ENCODE measurements at places on chromosomes 1 and 21.

DNA sequence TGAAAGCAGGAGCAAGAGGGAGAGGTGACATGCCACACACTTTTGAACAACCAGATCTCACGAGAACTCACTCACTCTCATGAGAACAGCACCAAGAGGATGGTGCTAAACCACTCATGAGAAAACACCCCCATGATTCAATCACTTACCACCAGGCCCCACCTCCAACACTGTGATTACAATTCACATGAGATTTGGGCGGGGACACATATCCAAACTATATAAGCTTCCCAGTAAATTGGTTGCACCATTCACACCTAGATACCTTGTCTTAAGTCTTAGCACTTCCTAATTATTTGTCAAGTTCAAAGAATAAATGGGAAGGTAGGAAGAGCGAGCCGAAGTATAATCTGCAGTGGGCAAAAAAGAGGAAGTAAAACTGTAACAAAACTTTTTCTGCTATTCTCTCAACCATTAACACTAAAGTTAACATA is 34.3 kb downstream of the AMY1C start:
- no peak for DNase-seq

DNA sequence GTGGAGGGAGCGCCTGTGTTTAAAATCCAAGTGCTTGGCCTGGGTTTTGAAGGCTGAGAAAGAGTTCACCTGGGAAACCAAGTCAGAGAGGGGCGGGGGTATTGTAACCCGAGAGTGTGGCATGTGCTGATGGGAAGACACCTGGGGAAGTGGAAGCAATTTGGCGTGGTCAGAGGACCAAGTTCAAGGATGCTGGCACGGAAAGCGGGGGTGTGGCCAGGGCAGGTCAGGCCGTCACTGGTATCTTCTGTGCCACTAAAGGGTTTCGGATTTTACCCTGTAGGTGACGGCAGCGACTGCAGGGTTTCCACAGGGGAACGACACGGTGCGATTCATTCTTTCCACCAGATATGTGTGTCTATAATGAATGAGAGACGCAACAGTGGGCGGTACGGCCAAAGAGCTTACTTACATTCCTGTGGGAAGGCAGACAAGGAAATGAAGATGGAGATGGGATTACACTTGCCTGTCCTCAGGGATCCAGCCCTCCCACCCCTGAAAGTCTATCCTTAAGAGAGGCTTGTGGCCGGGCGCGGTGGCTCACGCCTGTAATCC is 31.3 kb downstream of the CA6 start:
- DNase-seq: no peak

GRCh38 chr1:93448983-93449804 is 1.3 kb downstream of the FNBP1L start:
- no peak for DNase-seq

DNA sequence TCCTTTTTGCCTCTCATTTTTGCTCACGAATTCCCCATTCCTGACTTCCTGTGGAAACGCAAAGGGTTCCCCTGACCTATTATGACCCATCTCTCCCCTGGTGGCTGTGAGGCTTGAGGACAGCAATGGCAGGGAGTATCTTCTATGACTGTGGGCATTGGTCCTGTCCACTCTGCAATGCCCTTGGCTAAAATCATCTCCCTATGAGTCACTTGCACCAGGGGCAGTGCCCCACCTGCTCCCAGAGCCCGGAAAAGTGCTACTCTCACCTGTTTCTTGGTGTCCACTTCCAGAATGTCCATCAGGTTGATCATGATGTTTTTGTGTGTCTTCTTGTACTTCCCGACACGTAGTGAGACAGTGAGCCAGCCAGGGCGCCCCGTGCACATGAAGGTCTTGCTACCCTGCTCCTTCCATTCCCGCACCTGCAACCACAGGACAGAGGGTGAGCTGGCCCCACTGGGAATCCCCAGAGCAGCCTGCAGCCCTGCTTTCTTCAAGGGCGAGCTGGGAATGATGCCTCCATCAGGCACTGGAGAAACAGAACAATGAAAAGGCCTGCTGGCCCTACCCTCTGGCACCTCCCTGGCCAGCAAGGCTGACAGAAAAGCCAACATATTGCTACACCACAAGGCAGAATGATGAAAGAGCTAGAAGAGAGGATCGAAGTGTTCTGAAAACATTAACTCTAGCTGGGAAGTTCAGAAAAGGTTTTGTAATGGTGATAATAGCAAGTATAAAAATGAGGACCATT is 3.5 kb downstream of the DHCR24 start:
- no peak for DNase-seq

GRCh38 chr1:198764748-198765147 is 125.9 kb downstream of the PTPRC start:
- DNase-seq: no peak

GRCh38 chr1:192045131-192045530 is 113.1 kb upstream of the RGS18 start:
- DNase-seq: peak; percentile 8

DNA sequence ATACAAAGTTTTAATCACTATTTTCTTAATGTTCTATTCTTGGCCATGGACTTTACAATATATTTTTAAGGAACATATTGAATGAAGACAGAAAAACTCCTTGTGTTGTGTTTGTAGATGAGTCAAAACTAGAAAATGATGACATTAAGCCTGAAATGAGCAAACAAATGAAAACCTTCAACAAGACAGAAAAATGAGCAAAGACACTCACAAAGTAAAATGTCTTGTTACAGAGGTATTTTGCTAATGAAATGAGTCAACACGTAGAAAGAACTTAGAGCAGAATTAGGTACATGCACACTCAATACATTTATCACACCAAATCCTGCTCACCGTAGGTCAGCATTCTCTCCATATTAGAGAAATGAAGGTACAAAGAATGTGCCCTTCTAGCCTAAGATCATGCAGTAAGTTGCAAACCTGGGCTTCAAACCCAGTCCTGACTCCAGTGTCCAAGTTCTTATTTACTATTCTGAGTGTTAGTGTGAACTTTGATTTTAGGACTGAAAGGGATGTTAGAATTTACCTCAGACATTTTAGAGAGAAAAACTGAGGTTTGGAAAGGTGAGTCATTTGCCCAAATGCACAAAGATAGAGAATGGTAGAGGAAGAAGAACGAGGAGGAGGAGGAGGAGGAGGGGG is 133.9 kb upstream of the SGIP1 start:
- peak; percentile 59 for DNase-seq

DNA sequence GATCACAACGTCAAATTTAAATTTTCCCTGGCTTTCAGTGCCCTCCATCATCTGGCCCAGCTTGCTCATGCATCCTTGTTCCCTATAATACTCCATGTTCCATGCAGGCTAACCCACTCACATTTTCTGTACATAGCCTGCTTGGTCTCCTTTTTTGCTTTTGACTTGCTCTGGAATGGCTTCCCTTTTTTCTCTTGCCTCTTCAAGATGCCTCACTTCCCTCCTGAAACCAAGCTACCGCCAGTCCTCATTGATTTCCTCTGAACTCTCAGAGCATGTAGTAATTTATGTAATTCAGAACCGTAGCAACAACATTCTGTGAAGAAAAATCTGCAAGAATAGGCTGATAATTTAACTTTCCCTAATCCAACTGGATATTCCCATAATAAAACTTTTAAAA is 10.3 kb downstream of the CAP1 start:
- DNase-seq: peak; percentile 55

DNA sequence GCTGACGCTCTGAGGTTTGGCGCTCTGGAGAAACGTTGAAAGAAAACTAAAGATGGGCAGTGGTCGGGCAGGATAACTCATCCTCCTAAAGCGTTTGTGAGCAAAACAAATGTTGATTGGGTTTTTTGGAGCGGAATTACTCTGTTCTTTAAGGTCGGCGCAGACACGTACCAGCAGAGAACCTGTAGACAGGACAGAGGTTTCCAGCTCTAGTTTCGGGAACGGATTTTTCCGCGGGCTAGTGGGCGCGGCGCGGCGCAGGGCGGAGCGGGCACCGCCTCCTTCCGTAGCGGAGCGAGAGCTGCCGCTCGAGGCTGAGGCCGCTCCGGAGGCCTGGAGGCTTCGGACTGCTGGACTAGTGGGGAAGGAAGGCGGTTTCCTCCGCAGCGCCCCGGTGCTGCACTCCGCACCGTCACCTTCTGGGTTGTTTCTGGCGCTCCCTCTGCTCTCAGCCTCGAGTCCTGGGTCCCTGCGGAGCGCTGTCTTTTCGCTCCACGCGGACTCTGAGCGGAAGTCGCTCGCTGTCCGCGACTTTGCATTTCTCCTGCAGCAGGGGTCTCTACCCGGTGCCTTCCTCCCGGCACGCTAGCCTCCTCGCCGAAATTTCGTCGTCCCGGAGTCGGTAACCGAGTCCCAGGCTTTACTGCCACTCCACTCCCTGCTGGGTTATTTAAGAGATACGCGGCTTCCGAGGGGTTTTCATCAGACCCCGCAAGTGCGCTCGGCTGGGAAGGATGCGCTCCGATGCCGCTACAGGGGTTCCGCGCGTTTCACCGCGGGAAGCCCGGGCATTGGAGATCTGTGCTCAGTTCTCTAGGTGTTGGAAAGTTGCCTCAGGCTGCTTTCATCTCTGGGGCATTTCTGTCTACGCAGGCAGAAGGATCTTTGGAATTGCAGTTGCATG is 7.0 kb downstream of the FOXD2 start:
- DNase-seq: peak; percentile 62

DNA sequence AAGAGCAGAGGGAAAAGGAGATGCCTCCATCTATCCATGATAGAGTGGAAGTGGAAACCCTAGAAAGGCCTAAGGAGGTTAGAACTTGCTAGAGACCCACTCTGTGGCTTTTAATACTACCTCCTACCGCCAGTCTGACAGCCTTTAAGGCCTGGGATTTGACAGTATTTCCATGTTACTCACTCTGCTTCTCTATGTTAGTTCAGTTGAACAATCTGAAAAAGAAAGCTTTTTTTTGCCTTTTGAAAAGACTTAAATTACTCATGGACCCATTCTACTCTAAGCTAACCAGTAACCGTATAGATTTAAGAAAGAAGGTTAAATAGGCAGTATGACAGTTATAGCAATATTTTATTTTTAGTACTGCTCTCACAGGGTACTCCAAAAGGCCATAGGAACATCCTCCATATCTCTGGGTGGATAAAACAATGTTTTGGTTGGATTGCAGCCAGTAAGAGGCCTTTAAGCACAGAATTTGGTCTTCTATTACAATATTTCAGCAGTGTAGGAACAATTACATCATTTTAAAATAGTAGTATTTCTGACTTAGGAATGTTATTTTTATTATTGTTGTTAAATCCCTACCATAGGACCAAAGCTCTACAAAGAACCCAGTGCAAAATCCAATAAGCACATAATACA is 15.9 kb upstream of the GPR25 start:
- no peak for DNase-seq

- DNase-seq: no peak
Observed at GRCh38 chr1:165395478-165395877, 39.0 kb upstream of the LMX1A start.

DNA sequence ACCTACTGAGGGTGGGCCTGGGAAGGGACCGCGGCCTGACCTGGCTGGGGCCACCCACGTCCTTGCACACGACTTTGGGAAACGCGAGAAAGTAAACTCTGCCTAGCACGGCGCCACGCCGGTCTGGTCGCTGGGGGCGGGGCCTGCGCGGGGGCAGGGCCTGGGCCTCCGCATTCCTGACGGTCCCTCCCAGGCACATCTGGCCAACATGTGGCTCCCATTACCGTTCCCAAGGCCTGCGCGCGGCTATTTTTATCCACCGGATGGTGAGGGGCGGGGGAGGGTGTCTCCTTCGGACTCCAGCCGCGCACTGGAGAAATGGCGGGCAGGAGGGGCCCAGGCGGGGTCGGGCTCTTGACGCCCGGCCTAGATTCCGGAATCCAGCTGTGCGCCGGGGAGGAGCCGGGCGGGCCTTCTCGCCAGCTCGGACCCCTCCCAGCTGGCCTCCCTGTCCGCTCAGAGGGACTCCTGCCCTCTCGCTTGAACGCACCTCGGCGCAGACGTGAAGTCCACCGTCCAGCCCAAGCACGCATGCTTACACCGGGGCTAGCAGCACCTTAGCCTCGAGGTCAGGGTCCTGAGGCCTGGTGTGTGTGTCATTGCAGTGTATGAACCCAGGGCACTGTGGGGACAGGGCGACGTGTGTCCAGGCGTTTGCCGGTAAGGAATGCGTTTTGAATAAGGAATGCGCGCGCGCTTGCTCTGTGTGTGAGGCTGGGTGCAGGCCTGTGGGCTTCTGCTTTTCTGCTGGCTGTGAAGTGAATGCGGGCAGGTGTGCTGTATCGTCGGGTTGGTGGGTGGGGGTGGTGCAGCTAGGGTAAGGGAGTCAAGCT is 2.1 kb downstream of the EVA1B start:
- DNase-seq: no peak

- DNase-seq: no peak
Observed at GRCh38 chr1:6200188-6200809, 904 bp upstream of the RPL22 start.

- DNase-seq: peak; percentile 54
Observed at GRCh38 chr1:224774378-224774777, 155.1 kb upstream of the DNAH14 start.

DNA sequence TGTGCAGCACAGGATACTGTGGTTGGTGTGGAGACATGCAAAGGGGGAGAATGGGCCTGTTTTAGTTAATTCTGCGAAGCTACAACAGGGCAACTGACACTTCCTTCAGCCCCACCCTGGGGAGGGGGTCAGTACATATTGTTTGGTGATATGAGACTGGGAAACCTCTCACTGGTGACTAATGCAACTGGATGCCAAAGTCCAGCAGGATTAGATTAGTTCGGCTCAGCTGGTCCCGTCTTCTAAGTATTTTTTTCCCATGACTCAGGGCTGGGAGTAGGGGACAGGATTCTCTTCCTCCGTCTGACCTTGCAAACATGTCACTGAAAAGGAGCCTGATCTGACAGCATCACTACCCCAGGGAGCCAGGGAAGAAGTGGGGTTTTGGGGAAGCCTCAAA is 43.0 kb downstream of the PLXNA2 start:
- no peak for DNase-seq

DNA sequence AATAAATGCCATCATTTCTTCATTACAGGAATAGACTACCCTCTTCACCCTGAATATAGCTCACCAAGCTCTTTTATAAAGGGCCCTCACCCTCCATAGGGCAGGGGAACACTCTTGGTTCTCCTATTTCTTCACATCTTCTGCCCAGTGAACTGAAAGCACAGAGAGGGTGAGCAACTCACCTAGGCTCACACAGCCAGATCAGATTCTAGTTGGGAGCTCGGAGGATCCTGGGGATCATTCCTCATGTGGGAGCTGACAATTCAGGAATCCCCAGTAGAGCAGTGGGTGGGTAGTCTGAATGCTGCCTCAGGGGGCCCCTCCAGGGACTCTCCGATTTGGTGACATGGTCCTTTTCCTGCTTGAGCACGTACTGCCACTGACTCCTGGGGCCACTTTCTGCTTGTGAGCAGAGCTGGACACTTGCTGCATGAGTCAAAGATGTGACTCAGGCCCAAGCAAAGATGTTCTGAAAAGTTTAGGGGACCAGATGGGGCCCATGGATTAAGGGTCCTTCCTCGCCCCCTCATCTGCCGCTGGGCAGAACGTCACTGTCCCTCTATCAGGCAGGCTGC is 63.7 kb upstream of the WNT4 start:
- no peak for DNase-seq

Data from suppressor macrophage treated with lipopolysaccharide for 1 hour (primary cell).